ENCODE measurements at places on chromosomes 4 and X.

DNA sequence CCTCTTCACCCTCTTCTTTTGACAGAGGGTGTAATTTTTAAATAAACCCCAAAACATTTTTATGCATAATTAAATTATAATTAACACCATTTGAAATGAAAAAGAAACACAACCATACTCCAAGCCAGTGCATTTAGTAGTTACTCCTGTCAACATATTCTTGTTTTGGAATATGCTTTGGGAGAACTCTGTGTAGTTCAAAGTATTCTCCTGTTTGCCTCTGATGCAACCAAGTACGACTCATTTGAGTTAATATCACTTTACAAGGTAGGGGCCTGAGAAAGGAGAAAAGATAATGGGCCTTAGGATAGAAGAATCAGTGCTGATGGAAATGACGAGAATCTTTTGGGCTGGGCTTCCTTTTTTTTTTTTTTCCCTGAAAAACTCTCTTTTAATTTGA lies 2.7 kb downstream of the PTPN13 start:
- no peak for DNase-seq

DNA sequence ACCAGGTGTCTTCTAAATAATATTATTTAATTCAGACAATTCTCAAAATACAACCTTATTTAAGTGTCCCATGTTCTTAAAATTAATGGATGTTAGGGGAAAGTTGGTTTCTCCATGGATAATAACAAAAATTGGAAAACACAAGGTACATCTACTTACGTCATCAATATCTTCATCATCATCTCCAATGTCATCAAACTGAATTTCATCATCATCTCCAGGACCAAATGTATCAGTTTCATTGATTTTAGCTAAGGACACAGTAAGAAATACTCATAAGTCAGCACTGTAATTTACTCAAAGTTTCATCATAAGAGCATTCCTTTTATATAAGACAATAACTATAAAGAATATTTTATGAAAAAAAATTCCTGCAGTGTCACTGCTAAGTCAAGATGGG lies 11.3 kb downstream of the EIF1AX start:
- no peak for DNase-seq

DNA sequence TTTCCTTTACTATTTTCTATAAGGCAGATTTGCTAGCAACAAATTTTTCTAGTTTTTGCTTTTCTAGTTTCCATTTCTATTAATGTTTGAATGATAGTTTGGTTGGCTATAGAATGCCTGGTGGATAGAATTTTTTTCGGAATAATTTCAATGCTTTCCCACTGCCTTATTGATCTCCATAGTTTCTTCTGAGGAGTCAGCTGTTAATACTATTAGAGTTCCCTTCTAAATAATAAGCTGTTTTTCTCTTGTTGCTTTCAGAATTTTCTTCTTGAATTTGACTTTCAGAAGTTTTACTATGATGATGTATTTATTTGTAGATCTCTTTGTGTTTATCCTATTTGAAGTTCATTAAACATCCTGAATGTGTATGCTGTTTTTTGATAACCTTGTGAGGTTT lies 91.8 kb downstream of the VSIG4 start:
- DNase-seq = no peak

DNA sequence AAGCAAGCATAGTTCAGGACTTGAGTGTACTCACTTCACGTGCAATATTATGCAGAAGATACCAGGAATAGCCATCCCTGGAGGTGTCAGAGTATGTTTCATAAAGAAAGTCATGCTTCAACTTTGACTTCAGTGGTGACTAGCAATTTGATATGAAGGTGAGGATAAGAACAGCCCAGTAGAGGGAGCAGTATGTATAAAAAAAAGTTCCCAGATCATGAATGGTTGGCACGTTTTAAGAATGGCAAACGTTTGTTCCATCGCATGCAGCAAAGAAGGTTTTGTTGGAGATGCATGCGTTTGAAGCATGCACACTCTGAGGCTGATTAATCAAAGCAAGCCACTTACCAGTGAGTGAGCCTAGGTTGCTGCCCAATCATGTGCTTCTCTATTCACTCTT lies 33.5 kb upstream of the SLITRK4 start:
- DNase-seq = no peak

DNA sequence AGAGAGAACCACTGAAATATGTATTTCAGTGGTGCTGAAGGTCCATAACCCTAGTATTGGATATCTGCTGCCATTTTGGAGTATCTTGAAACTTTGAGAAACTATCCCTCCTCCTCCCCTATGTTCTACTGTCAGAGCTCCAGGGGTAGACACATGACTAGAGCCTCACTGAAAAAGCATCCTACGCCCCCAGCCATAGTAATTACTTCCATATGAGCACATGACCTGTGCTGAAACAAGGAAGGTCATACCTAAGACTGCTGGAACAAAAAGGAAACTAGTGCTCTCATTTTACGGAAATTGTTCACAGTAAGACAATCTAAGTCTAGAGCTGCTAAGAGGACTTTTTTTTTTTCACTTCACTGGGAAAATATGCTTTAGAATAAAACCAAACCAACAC lies 42.0 kb upstream of the MAPK10 start:
- DNase-seq = no peak

GRCh38 chr4:140308366-140309123 lies 64.9 kb upstream of the SCOC start:
- DNase-seq = no peak

GRCh38 chr4:83489711-83490326 lies 4.9 kb upstream of the ABRAXAS1 start:
- no peak for DNase-seq

- no peak for DNase-seq
Measured at GRCh38 chr4:142818031-142818430, 28.1 kb downstream of the INPP4B start.

GRCh38 chrX:47843363-47843762 lies 6.7 kb downstream of the ZNF81 start:
- DNase-seq = no peak

DNA sequence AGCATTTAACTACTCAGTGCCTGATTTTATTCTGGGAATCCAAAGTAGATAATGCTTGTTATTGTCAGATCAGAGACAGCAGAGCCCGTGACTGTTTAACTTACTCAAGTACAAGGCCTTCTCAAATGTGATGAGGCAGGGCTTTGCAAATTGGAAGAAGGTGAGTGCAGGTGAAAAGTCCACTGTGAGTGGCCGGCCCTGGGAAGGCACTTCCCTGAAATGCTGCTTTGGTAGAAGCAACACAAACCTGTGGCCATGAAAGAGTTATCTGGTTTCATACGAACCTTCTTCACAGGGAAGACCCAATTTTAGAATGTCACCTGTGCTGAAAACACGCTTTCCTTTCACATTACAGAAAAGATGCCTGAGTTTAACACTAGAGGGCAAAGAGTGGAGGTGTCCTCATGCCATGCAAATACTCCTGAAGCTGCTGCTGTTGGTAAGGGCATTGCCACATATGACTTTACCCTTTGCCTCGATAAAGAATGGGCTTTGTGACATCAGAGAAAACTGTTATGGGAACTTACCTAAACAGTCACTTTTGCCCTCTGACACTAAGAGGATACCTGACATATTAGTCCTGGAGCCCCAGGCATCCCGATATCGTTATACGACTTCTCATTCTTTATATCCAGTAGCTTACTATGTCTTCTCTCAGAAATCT lies 8.0 kb downstream of the PPARGC1A start:
- DNase-seq = peak; percentile 40

- DNase-seq = no peak
Measured at GRCh38 chr4:48388525-48389154, 47.3 kb downstream of the SLAIN2 start.

- DNase-seq = peak; percentile 40
Measured at GRCh38 chr4:88791274-88791673, 93.6 kb upstream of the NAP1L5 start.

DNA sequence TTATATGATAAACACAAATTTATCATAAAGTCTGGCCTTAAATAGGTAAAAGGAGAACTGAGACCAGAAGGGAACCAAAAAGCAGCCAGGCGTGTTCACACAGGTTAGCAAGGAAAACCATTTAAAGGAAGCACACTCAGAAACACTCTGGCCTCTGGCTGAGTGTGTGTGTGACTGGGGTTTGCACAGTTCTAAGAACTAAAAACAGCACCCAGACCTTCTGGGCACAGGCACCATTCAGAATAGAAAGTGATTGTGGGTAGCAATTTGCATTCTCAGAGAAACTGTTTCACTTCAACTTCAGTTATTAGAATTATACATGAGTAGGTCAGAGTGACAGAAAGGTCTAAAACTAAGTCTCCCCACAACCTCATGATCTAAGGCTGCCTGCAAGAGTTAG lies 10.0 kb downstream of the GPR82 start:
- no peak for DNase-seq

DNA sequence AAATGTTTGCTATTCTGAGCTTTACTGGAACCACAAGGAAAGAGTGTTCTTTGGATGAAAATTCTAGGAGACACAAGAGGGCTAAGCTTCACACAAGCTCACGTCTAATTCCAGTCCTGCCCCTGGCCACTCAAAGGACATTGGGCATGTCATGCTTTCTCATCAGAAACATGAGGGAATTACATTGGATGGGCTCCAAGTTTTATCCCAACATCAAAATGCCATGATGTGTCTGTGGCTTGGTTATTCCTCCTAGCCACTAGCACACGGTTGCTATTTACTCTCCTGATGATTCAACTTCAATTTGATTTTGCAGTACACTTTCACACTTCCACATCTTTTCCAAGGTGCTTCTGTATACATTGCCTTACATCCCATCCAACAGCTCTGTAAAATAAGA lies 149.6 kb upstream of the FAM9B start:
- DNase-seq = no peak

- DNase-seq = peak; percentile 97
Measured at GRCh38 chr4:1712216-1713002, at the start of gene SLBP. TSS of gene SLBP (minus strand) at chr4:1712319. CDS start at chr4:1712188, 131 bp downstream.

DNA sequence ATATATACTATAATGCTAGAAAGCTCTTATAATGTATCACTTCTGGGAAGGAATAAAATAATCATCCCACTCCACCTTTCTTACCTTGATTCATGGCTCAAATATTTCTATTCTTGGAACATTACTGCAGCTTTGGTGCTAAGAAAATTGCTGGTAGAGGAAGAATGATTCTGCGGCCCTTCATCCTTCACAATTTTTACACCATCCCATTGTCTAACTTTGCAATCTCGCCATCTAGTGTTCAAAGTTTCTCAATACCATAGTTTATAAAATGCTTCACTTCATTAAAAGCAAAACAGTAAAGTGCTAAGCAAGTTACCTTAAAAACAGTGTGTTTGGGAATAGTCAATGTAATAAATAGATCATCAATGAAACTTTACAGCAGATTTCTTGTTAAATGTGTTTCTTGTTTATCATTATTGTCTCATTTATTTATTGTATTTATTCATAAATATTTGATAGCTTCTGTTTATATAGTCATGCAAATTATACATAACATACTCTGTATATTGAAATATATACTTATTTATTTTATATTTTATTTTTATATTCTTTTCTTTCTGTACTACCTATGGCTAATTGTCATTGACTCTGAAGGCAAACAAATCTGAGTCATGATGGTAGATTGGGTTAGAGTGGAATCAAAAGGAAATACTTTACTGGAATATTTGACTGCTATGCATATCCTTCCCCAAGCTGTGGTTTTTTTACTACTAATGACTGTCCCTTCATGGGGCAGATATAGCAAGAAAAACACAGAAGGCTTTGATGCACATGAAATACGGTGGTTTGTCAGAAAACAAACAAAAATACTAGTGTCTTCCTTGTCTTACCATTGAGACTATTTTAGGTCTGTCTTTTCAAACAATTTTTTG lies 390.7 kb downstream of the MAPK10 start:
- no peak for DNase-seq

DNA sequence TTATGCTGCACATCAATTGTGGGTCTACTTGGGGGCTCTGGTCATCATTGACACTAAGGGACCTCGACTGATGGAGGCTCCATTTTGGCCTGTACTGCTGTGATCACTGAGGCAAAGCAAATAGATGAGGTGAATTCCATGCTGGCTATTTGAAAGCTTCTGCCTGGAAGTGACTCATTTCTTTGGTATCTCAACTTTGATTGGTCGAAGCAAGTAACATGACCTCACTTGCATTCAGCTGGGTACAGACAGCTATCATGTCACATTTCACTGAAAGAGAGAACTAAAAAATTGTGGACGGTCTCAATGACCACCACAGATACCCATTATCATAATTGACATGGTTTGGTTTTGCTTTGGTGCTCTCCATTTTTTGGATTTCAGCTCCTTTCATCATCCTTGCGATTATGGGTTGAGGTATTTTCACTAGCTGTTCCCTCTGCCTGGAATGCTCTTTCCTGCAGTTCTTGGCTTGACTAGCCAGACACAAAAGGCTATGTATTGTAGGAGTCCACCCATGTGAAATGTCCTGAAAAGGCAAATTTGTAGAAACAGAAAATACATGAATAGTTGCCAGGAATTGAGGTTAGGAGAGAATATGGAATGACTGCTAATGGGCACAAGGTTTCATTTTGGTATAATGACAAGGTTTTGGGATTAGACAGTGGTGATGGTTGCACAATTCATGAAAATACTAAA lies 369.2 kb upstream of the LCORL start:
- DNase-seq = no peak

DNA sequence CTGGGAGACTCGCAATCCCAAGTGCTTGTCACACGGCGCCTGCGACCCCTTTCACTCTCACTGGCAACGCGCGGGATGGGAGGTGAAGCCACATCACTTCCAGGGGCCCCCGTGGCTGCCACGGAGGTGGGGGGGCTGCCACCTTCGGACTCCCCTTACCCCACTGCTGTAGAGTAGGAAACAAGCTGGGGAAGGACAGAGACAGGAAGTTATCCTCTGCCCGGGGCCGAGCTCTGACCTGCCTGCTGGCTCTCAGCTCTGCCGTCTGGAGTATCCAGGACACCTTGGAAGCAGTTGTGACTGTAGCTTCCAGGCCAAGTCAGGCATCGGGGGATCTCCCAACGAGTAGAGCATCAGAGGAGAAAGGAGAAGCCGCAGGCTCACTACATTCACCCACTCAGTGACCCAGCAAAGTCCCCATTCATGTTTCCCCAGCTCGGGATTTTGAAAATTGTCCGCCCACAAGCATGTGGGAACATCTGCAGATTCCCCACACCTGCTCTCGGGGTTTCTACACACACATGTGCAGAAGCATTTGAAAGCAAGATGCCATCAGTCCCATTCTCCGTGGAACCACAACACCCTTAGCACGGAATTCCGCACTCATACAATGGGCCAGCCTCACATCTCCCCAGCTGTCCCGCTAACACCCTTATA lies 10.8 kb downstream of the PDZD4 start:
- no peak for DNase-seq

DNA sequence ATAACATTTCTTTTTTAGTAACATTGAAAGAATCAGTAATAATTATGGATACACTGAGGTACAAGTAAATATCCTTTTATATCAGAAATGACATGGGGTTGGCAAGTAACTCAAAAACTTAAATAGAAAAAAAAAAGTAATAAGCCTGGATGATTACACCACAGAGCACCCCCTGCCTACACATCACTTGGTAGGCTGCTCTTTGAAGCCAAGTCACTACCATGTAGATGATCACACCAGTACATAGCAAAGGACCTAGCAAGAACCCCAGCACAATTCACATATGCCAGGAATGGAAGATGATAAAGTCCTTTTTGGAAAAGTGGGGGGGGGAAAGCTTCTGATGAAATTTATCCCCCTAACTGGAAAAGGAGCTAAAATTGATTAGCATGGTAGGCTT lies 56.9 kb downstream of the METTL14 start:
- DNase-seq = no peak

Data from T47D (cell line).